ENCODE measurements at places on chromosomes 1 and 21. TPM values are rescaled to one million over a fixed set of nuclear protein-coding genes. Genes with fewer than 3 reads are reported as not detected.

The RUSC1 gene
- 12.6 TPM for total RNA-seq

The SYNC gene
- 43.7 TPM for total RNA-seq

The KCNE2 gene
- total RNA-seq, result not detected

The C1QA gene
- total RNA-seq, result 0.26 TPM

The RSPH1 gene
- not detected for total RNA-seq

The GPR153 gene
- total RNA-seq, result 13.4 TPM

The LEFTY2 gene
- not detected for total RNA-seq

The CSDE1 gene
- 915 TPM for total RNA-seq

GRCh38 chr1:159968901-159969300 lies 14.9 kb upstream of the SLAMF9 start:
- no peak for DNase-seq
- H3K36me3 ChIP-seq, result no peaks in the 10 kb centered on the region
- H3K27me3 ChIP-seq, result no peaks in the 10 kb centered on the region
- no peaks in the 10 kb centered on the region for H3K4me1 ChIP-seq
- H3K4me3 ChIP-seq, result no peak overlapping the region
- no peak overlapping the region for H3K27ac ChIP-seq

DNA sequence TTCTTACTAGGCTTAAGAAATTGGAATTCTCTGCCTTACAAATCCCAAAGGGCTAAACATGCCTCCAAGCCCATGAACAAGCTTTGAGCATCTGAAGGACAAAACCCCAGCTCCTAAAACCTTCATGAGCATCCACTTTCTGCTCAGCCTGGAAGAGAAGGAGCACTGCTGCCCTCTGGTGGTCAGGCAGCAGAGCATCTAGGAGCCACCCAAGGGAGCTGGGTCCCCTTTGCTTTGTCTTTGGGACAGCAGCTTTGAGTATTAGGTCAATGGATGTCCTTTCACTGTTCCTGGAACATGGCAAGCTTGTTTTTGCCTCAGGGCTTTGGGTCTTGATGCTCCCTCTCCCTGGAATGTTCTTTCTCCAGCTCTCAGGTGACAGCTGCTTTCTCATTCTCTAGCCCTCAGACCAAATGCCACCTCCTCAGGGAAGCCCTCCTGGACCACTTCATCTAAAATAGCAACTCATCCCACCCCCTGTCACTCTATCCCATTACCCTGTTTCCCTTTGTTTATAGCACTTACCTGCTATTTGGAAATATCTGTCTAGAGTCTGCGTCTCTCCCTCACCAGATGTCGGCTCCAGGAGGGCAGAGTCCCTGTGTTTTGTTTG lies 25.7 kb downstream of the RAB7B start:
- no peaks in the 10 kb centered on the region for H3K36me3 ChIP-seq
- no peak overlapping the region for H3K4me3 ChIP-seq
- H3K4me1 ChIP-seq, result no peaks in the 10 kb centered on the region
- DNase-seq, result peak; percentile 83
- no peak overlapping the region for H3K27ac ChIP-seq

DNA sequence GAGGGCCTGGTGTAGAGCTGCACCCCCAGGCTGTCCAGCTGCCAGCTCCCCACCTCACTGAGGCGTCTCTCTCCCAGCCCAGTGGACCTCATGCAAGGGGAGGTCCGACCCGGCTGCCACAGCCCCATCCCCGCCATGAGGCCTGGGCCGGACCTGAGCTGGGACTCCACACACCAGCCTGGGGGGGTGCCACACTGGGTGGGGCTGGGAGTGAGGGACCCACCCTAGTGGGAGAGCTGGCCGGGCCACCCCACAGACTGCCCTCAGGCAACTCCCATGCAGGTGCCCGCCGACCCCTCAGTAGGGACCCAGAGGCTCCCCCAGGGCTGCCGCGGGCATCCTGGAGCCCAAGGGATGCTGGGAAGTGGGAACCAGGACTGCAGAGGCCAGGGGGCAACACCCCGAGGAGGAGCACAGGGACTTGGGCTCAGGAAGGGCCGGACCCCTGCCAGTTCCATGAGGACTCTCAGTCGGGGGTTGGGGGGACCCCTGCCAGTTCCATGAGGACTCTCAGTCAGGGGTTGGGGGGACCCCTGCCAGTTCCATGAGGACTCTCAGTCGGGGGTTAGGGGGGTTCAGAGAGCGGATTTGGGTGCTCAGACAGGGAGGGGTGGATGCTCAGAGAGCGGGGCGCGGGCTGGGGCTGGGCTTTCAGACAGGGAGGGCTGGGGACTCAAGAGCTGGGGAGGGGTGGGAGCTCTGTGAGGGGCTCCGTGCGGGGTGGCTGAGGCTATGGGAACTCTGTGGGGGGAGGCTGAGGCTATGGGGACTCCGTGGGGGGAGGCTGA lies 1.2 kb upstream of the RNF223 start:
- H3K4me1 ChIP-seq, result peaks cover 11% of the 10 kb centered on the region
- no peak overlapping the region for H3K4me3 ChIP-seq
- peaks cover 3% of the 10 kb centered on the region for H3K27me3 ChIP-seq
- no peak overlapping the region for H3K27ac ChIP-seq

GRCh38 chr1:182381962-182382819 lies 9.4 kb downstream of the GLUL start:
- no peak overlapping the region for H3K4me3 ChIP-seq
- no peak for DNase-seq
- H3K4me1 ChIP-seq, result no peaks in the 10 kb centered on the region
- peaks cover 22% of the 10 kb centered on the region for H3K36me3 ChIP-seq
- H3K27me3 ChIP-seq, result no peaks in the 10 kb centered on the region

- DNase-seq, result peak; percentile 29
- peak overlapping the region; percentile 40 for H3K27ac ChIP-seq
- peaks cover 3% of the 10 kb centered on the region for H3K4me1 ChIP-seq
- no peaks in the 10 kb centered on the region for H3K36me3 ChIP-seq
- no peaks in the 10 kb centered on the region for H3K27me3 ChIP-seq
- H3K4me3 ChIP-seq, result peak overlapping the region; percentile 59
These were observed 1.4 kb downstream of the SLC22A15 start for GRCh38 chr1:115977499-115978258.

DNA sequence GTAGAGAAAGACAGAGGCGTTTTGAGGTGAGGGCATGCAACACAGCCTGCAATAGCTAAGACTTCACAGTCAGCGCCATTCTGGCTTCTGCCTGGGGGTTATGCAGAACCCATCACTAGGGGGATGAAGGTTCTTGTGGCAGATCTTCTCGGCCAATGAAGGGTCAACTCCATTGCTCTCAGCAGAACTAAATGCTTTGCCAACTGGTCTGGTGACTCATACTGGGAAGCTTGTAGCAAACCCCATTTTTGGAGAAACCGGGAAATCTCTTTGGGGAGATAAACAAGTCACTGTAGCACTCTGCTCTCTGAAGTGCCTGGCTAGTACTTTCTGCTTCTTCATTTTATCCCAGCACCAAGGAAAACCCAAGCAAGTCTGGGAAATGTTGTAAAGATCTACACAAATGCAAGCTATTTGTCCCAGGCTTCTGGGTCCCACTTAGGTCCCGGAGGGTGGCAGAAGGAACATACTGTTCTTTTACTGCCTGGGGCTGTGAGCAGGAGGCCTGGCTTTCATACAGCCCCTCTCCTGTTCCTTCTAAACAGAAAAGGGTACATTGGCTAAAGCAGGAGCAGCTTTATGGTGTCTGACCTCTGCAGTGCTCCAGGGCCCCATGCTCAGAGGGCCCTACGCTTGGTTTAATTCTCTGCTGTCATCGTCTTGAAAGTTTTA lies 28.8 kb downstream of the SHISA4 start:
- peak overlapping the region; percentile 75 for H3K27ac ChIP-seq
- peak; percentile 97 for DNase-seq
- peaks cover 26% of the 10 kb centered on the region for H3K4me1 ChIP-seq
- no peak overlapping the region for H3K4me3 ChIP-seq

GRCh38 chr1:246629030-246629429 lies 62.8 kb downstream of the CNST start:
- H3K27ac ChIP-seq, result no peak overlapping the region
- H3K27me3 ChIP-seq, result no peaks in the 10 kb centered on the region
- no peak for DNase-seq

DNA sequence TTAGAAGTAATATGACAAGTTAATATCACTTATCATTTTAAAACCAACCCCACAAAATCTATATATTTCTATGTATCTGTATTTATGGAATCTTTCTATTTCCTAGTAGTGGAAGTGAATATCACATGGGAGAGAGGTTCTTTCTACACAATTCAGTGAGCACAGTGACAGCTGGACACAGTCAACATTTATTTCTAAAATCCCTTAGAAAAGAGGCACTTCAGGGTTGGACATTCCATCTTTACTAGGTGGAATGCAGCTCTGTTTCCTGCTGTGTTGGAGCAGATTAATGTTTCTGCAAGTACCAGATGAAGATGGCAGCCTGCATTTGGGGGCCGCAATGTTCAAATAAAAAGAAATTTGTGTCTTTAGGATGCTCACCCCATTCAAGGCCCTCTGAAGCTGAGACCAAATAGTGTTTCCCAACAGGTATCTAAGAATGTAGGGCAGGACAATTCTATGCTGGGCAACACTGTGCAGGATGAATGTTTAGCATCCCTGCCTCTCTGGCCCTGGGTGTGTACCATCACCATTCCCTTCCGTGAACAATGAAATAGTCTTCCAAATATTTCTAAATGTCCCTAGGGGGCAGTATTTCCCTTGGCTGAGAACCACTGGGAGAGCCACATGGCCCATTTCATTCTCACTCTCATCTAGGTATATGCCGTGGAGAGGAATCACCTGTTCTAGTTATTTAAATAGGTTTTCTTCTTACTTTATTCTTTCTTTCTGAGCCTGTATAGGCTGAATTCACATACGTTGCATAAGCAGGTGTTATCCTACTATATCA lies 394.8 kb downstream of the PRDM2 start:
- H3K4me3 ChIP-seq, result no peak overlapping the region
- H3K36me3 ChIP-seq, result no peaks in the 10 kb centered on the region
- DNase-seq, result peak; percentile 6
- no peak overlapping the region for H3K27ac ChIP-seq
